ENCODE measurements at places on chromosomes 1 and 21.
A peak's percentile ranks its signal among the peaks of the same experiment; 100 is the strongest.

- no peak for DNase-seq
Observed at GRCh38 chr1:151978922-151979321, 14.7 kb downstream of the S100A10 start.

DNA sequence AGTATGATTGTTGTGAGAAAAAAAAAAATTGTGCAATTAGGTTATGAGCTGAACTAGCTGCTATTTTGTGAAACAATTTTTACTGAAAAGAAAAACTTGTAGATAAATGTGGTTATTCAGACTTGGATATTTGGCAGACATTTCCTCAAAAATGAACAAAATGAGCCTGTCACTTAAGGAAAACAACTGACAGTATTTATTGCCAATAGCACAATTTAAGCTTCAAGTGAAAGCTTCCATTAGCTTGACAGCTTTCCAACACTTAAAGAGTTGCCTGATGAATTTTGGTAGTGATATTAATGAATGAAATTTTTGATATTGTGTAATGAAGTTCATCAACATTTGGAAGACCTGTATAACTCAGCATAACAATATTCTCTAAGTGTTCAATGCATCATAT, 116.1 kb upstream of the RGS1 start:
- DNase-seq, result no peak

GRCh38 chr1:156581661-156582387, 2.3 kb downstream of the TTC24 start:
- no peak for DNase-seq

GRCh38 chr1:41274752-41275545, 32.8 kb upstream of the SCMH1 start:
- DNase-seq, result peak; percentile 27

- DNase-seq, result no peak
Observed at GRCh38 chr1:7899741-7900140, 40.9 kb downstream of the TNFRSF9 start.

GRCh38 chr1:183029591-183030000, 6.4 kb downstream of the LAMC1 start:
- no peak for DNase-seq

DNA sequence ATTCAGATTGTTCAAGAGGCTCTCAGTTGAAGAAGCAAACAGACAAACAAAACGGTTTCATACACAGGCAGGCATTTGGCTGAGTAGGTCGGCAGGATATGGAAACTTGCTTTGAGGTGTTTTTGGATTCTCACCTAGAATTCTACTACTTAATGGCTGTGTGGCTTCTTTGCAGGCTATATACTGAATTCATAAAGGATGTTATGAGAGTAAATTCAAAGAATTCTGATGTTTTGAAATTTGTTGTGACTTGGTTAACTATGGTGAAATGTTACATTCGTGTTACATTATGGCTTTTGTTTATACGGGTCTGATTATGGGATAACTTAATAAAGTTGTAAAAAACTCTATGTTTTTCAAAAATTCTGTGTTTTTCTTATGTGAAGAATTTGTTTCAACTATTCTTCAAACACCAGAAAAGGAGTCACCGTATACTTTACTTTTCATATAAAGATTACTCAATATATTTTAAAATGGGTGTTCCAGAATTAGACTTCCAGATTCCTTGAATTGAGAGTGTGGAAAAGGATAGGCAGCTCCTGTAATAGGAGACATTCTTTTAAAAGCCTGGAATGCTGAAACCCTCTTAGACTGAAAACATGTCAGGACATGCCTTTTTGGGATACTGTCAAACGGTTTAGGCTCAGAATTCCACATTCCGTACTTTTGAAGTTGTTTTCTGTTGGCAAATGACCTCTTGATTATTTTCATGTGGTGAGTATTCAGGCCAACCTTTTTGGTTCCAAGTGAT, 8.2 kb upstream of the IRF2BP2 start:
- DNase-seq, result no peak

DNA sequence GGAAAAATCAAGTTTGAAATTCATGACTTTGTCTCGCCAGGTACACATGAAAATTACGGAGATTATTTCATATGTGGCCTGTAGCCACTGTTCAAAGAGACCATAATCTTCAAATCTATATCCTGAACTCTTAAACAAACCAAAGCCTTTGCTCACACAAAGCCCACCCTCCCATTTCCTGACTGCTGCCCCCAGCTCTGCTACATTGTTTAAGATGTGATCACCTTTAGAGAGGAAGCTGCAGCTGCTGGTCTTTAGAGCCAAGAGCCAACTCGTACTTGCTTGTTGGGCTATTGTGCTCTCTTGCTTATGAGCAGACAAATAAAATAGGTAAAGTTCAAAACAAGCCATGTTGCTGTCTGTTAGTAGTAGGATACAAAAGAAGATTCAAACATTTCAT, 71.9 kb downstream of the DTL start:
- no peak for DNase-seq

- no peak for DNase-seq
Observed at GRCh38 chr1:236041631-236042618, 23.0 kb downstream of the NID1 start.

- DNase-seq, result no peak
Observed at GRCh38 chr1:215360758-215361157, 206.3 kb upstream of the KCTD3 start.

DNA sequence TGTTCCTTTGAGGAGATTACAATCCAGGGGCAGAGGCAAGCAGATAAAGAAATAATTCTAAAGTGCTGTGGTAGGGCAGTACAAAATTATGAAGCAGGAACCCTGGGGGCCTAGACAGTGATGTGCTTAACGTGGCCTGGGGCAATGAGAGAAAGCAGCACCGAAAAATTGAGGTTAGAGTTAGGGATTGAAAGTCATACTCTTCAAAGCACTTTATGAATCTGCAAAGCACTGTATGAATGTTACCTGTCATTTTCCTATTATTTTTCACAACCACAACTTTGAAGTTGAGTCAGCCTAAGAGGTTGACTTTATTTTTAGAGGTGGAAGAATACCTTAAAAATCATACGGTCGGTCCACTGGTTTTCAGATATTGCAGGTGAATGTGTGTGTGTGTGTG, 183.4 kb upstream of the NFIA start:
- DNase-seq, result no peak

GRCh38 chr1:163672976-163673758, 351.4 kb downstream of the NUF2 start:
- DNase-seq, result no peak

Measured in midbrain (tissue), 1 donor.